ENCODE measurements at places on chromosomes 3 and 15.

DNA sequence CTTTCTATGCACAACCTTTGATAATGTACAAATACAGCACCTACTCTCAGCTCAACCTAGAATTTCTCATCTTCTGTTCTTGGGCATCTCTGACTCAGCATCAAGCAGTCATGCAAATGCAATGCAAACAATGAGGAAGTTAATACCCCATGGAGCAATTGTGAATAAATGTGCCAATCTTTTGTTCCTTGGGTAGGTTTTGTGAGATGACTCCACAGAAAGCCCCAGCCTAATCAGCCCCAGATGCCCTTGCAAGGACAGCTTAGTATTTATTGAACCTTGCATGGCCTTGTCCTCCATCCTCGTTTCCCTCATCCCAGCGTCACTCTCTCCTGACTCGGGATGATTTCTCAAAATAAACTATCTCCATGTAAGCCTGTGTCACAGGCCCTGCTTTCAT lies 494.7 kb upstream of the NECTIN3 start:
- DNase-seq = no peak

DNA sequence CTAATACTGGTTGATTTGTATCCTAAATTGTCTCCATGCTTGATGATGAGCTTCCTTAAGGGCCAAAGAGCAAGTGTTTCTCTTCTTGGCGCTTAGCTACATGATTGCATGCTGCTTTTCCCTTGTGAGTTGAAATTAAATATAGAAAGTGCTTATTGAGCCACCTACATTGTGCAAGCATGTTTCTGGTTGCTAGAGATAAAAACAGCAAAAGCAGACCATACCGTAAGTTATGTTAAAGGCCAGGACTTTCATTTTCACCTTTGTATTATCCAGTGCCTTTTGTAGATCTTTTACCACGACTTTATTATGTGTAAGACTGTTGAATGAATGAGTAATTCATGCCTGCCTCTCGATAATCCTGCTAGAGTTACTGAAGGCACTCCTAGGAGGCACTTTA lies 41.9 kb upstream of the CCNB2 start:
- no peak for DNase-seq

GRCh38 chr3:130728037-130728436 lies 18.6 kb downstream of the PIK3R4 start:
- DNase-seq = no peak

DNA sequence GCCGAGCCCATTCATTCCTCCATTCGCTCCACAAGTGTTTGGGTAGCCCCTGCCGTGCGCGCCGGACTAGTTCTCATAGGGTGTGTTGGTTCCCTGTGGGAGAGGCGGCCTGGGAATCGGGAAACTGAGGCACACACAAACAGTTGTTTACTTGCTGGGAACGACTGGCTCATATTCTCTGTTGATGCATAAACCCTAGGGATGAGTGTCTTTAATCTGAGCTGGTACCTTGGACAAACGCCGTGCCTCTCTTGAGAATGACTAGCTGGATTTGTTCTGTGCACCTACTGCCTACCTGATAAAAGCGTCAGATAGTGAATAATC lies 737 bp downstream of the DNAJA4 start:
- DNase-seq = no peak

DNA sequence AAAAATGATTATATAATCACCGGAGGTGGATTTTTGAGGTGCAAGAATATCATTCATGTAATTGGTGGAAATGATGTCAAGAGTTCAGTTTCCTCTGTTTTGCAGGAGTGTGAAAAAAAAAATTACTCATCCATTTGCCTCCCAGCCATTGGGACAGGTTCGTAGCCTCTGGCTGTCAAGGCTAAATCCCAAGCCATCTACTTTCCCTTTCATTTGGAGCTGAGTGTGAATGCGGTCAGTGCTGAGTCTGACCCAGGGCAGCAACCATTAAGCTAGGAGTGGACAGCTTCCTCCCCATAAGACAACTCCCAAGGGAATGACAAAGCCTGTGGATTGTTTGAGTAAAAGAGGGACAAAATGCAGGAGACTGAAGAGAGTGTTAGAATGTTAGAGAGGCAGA lies 33.6 kb downstream of the PARP14 start:
- DNase-seq = no peak

- DNase-seq = no peak
Measured at GRCh38 chr3:107981471-107982111, 109.2 kb downstream of the CD47 start.

DNA sequence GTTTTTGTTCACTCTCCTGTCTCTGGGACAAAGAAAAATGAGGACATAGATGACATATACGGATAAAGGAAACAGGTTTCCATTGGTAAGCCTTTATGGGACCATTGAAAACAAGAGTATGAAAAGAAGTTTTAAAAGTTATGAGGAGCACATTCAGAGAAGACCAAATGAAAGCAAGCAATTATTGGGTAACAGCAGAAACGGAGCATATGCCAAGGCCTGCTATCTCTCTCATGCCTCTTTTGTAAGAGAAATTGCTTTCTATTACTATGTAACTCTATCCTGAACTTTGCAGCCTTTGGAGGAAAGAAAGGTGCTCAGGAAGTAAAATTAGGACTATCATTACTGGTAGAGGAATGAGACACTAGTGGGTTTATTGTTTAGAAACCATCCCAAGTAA lies 14.9 kb upstream of the DPH6 start:
- DNase-seq = no peak

All from activated gamma-delta T cell treated with Interleukin-2 at 50 U/mL for 16 hours (primary cell).